ENCODE measurements at places on chromosomes 5 and 9.

- no peak for DNase-seq
These were observed 10.0 kb upstream of the CACFD1 start for GRCh38 chr9:133449760-133450159.

GRCh38 chr5:37804401-37804800, 35.4 kb downstream of the GDNF start:
- DNase-seq: no peak

GRCh38 chr5:53481159-53481886, 894 bp downstream of the FST start:
- no peak for DNase-seq

GRCh38 chr9:479971-480350, 265.3 kb downstream of the DOCK8 start:
- DNase-seq: no peak

DNA sequence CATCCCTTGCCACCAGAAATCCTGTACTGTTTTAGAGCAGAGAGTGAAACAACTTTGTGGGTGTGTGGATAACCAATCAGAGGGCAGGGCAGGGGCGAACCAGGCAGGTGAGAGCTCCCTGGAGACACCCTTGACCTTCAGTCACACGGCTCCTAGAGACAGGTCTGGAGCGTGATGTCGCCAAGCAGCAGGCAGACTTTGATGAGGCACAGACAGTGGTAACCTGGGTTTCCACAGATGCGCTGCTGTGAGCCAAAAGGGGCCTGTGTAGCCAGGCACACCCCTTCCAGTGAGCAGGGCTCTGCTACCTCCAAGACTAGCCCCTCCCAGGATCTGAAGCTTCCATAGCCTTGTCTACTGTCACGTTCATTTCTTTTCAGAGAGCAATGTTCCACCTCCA, 317.8 kb upstream of the ADCY2 start:
- no peak for DNase-seq

Data from stimulated activated CD4-positive, alpha-beta T cell treated with anti-CD3 and anti-CD28 coated beads, Interleukin-12 subunit alpha, Interleukin-12 subunit beta, amount 100 ng/mL, for 4 hours (primary cell).